Ovary (tissue), 10 donors: ENCODE measurements at places on chromosomes 4 and X. TPM values are rescaled to one million over a fixed set of nuclear protein-coding genes. Genes with fewer than 3 reads are reported as not detected.

PRRG1 gene
- total RNA-seq, result 9.2 TPM

DNA sequence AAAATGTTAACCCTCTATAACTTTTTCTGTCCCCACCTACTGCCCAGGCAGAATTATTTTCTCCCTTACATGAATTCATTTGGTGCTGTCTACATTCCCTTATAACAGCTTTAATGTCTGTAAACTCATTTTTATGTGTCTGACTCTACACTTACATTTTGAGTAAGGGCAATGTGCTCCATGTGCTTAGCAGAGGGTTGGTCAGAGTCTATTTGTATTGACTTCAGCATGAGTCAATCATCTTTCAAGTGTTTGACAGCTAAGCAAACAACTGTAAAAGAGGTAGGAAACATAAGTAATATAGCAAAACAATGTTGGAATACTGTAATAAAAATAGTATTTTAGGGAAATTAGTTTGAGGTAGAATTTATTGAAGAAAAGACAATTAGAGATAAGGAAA, 6.3 kb downstream of the IL15 start:
- no peak overlapping the region for H3K27ac ChIP-seq
- H3K27me3 ChIP-seq, result no peaks in the 10 kb centered on the region
- H3K36me3 ChIP-seq, result no peaks in the 10 kb centered on the region
- no peak overlapping the region for H3K4me3 ChIP-seq
- no peak for DNase-seq

- no peak for DNase-seq
- H3K27me3 ChIP-seq, result no peaks in the 10 kb centered on the region
- no peak overlapping the region for H3K4me3 ChIP-seq
- peaks cover 2% of the 10 kb centered on the region for H3K4me1 ChIP-seq
- no peaks in the 10 kb centered on the region for H3K36me3 ChIP-seq
These were observed 171.4 kb downstream of the NHS start for GRCh38 chrX:17546356-17546755.

DNA sequence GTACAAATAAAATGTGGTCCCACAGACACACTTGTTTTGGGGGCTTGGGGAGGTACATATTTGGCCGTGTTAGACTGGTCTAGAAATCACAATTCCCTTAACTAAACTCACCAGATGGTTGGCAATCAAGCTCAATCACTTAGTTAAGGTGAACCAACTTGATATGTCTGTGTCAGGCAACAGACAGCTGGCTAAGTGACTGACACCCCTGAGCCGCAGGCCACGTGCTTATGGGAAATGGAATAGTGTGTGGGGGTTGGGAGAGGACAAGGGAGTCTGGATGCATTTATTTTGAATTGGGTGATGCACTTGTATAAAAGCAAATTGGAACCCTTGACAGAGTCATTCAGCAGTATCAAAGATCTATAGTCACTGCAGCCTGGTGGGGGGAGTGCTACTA, 209.0 kb downstream of the HS6ST2 start:
- no peak overlapping the region for H3K27ac ChIP-seq
- no peaks in the 10 kb centered on the region for H3K36me3 ChIP-seq
- H3K27me3 ChIP-seq, result no peaks in the 10 kb centered on the region

RBMXL3 gene
- not detected for total RNA-seq

FAM114A1 gene
- total RNA-seq, result 99.7 TPM

ATOH1 gene
- total RNA-seq, result not detected

GRCh38 chr4:142567199-142567598, 278.9 kb downstream of the INPP4B start:
- H3K4me3 ChIP-seq, result no peak overlapping the region
- H3K4me1 ChIP-seq, result no peaks in the 10 kb centered on the region
- H3K27me3 ChIP-seq, result no peaks in the 10 kb centered on the region
- H3K27ac ChIP-seq, result no peak overlapping the region
- no peaks in the 10 kb centered on the region for H3K36me3 ChIP-seq

GRCh38 chr4:173124209-173124865, 44.3 kb upstream of the GALNT7 start:
- no peak overlapping the region for H3K27ac ChIP-seq
- no peak for DNase-seq

DKC1 gene
- total RNA-seq, result 51.8 TPM

DNA sequence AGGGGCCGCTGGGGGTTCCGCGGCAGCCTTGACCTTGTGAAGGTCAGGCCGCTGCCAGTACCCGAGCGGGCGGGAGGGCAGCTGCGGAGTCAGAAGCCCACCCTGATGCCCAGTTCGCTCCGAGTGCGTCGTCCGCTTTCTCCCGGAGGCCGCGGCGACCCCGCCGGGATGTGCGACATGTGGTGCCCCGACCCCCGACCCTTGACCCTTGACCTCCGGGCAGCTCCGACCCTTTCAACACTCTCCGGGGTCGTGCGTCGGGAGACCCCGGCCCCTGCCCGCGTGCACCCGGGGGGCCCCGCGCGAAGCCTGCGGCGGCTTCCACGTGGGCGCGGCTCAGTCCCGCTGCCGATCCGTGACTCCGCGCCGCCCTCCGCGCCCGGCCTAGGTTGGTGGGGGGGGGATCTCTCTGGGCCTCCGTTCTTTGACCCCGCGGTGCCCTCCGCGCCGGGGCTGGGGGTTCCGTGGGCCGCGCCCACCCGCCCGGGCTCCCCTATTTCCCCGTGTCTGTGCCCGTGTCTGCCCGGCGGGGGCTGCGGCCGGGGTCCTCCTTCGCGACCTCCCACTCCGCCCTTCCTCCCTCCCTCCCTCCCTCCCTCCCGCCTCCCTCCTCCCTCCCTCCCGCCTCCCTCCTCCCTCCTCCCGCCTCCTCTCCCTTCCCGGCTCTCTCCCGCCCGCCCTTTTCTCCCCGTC, 609 bp upstream of the SLC25A6 start:
- peak overlapping the region; percentile 100 for H3K27ac ChIP-seq
- peak; percentile 81 for DNase-seq
- H3K36me3 ChIP-seq, result no peaks in the 10 kb centered on the region
- H3K27me3 ChIP-seq, result no peaks in the 10 kb centered on the region
- H3K4me1 ChIP-seq, result peaks cover 16% of the 10 kb centered on the region

GRCh38 chr4:20403846-20404245, 152.1 kb downstream of the SLIT2 start:
- DNase-seq, result no peak
- H3K4me3 ChIP-seq, result no peak overlapping the region
- no peaks in the 10 kb centered on the region for H3K36me3 ChIP-seq
- no peak overlapping the region for H3K27ac ChIP-seq
- no peaks in the 10 kb centered on the region for H3K4me1 ChIP-seq

DNA sequence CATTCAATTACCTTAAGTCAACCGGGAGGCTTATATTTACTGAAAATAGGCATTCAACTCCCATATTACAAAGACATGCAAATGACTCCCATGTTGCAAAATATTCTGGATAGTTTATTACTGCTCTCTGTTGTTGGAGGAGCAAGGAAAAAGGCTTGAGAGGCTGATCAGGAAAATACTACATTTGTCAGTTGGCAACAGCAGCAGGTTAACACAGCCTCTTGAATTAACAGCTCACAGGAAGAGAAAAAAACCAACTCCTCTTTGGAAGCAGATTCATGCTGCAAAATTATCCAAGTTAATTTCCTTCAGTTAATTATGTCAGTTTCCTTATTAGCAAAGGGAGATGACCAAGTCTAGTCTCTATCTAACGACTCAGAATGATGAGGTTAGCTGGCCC, 238.9 kb downstream of the MAML3 start:
- H3K4me1 ChIP-seq, result peaks cover 30% of the 10 kb centered on the region
- no peak for DNase-seq
- no peaks in the 10 kb centered on the region for H3K27me3 ChIP-seq
- H3K36me3 ChIP-seq, result no peaks in the 10 kb centered on the region
- H3K27ac ChIP-seq, result peak overlapping the region; percentile 75
- no peak overlapping the region for H3K4me3 ChIP-seq

DNA sequence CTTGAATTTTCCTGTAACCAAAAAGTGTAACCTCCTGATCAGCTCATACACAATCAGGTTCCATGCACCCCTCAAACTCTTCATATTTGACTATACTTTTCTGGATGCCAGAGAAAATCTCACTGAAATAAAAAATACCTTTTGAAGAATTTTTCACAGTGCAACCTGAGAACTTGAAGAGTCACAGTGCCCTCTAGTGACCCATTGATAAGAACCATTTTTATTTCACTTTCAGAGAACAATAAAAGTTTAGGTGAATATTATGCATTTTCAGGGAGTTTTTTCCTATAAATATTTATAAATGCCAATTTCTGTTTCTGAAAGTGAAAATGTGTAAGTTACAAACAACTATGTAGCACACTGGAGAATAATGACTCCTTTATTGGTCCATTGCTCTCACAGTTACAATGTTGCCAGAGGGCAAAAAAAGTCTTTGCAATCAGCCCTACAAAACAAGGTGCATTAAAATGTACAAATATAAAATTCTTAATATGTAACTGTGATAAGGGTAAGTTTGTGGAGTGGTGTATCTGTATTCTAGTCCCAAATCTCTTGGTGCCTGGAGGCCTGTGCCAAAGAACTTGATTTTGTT, 153.6 kb upstream of the INTU start:
- no peaks in the 10 kb centered on the region for H3K27me3 ChIP-seq
- no peaks in the 10 kb centered on the region for H3K4me1 ChIP-seq
- no peak overlapping the region for H3K4me3 ChIP-seq

PABPC1L2A gene
- not detected for total RNA-seq

MAOB gene
- total RNA-seq, result 87.6 TPM

- no peak overlapping the region for H3K4me3 ChIP-seq
- H3K36me3 ChIP-seq, result no peaks in the 10 kb centered on the region
- no peaks in the 10 kb centered on the region for H3K27me3 ChIP-seq
These were observed 153.3 kb upstream of the TBL1X start for GRCh38 chrX:9311421-9312160.

GRCh38 chr4:62222121-62222520, 1022.0 kb downstream of the ADGRL3 start:
- H3K27ac ChIP-seq, result no peak overlapping the region
- no peak overlapping the region for H3K4me3 ChIP-seq
- no peaks in the 10 kb centered on the region for H3K36me3 ChIP-seq
- H3K4me1 ChIP-seq, result no peaks in the 10 kb centered on the region
- no peak for DNase-seq
- no peaks in the 10 kb centered on the region for H3K27me3 ChIP-seq

DNA sequence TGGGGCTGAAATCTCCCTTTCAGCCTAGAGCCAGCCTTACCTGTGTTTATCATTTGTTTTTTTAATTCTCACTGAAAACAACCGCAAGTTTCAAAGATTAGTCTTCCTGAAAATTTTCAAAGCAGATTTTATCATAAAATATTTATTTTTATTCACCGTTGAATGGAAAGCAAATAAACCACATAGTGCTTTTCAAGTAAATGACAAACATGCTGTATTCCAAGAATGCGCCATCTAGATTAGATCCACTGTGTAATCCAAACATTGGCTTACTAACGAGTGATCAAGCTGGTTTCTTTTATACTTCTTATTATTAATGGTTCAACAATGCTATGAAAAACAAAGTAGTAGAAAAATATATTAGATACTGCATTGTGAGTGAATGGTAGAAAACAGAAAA, 1176.2 kb upstream of the IGFBP7 start:
- H3K27me3 ChIP-seq, result no peaks in the 10 kb centered on the region
- DNase-seq, result no peak
- no peaks in the 10 kb centered on the region for H3K4me1 ChIP-seq
- no peaks in the 10 kb centered on the region for H3K36me3 ChIP-seq
- no peak overlapping the region for H3K27ac ChIP-seq

PABPC5 gene
- total RNA-seq, result 10.0 TPM

GRCh38 chr4:57187246-57187645, 77.1 kb upstream of the IGFBP7 start:
- no peak overlapping the region for H3K4me3 ChIP-seq
- no peaks in the 10 kb centered on the region for H3K4me1 ChIP-seq
- no peak overlapping the region for H3K27ac ChIP-seq
- no peaks in the 10 kb centered on the region for H3K36me3 ChIP-seq
- H3K27me3 ChIP-seq, result no peaks in the 10 kb centered on the region
- DNase-seq, result no peak

CPEB2 gene
- total RNA-seq, result 14.5 TPM

STATH gene
- not detected for total RNA-seq

GRCh38 chrX:121008920-121009319, 23.4 kb upstream of the CT47A1 start:
- no peaks in the 10 kb centered on the region for H3K4me1 ChIP-seq
- no peak for DNase-seq
- H3K27me3 ChIP-seq, result no peaks in the 10 kb centered on the region
